ENCODE measurements at places on chromosomes 5 and 9. TPM values are rescaled to one million over a fixed set of nuclear protein-coding genes. Genes with fewer than 3 reads are reported as not detected.

AFAP1L1 gene
- total RNA-seq, result 0.09 TPM

PCDHB7 gene
- not detected for total RNA-seq

SPAG8 gene
- 4.6 TPM for total RNA-seq

DOCK8 gene
- 318 TPM for total RNA-seq

PCDHGB7 gene
- 0.11 TPM for total RNA-seq

- peaks cover 1% of the 10 kb centered on the region for H3K4me1 ChIP-seq
Observed at GRCh38 chr5:172423379-172424110, 30.8 kb downstream of the SH3PXD2B start.

- no peaks in the 10 kb centered on the region for H3K4me1 ChIP-seq
- no peak overlapping the region for H3K4me3 ChIP-seq
- H3K36me3 ChIP-seq, result no peaks in the 10 kb centered on the region
- H3K27me3 ChIP-seq, result no peaks in the 10 kb centered on the region
- no peak for DNase-seq
- no peak overlapping the region for H3K27ac ChIP-seq
Observed at GRCh38 chr9:108434502-108434901, 421.3 kb downstream of the ACTL7B start.

DNA sequence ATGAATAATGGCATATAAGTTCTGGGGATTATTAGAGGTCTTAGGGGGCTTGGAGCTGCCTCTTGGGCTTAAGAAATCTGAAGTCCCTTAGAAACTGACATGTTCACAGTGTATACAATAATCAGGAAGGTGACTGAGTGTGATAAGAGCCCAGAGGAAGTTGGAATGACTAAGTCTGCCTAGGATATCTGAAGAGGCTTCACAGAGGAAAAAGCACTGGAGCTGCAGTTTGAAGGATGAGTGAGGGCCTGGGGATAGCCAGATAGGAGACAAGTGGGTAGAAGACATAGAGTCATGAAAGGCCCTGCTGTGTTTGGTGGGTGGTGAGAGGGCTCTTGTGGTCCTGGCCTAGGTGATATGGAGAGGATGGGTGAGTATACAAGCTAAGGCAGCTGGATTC, 8.8 kb downstream of the NEUROG1 start:
- H3K4me1 ChIP-seq, result no peaks in the 10 kb centered on the region
- no peaks in the 10 kb centered on the region for H3K36me3 ChIP-seq
- no peak overlapping the region for H3K4me3 ChIP-seq
- no peak for DNase-seq
- no peak overlapping the region for H3K27ac ChIP-seq
- H3K27me3 ChIP-seq, result peaks cover 54% of the 10 kb centered on the region

GRCh38 chr5:59798862-59799667, 94.5 kb downstream of the PDE4D start:
- H3K27me3 ChIP-seq, result peaks cover 10% of the 10 kb centered on the region
- H3K36me3 ChIP-seq, result no peaks in the 10 kb centered on the region
- no peak overlapping the region for H3K4me3 ChIP-seq
- no peaks in the 10 kb centered on the region for H3K4me1 ChIP-seq

- no peak overlapping the region for H3K27ac ChIP-seq
- no peaks in the 10 kb centered on the region for H3K27me3 ChIP-seq
- H3K4me3 ChIP-seq, result no peak overlapping the region
- no peak for DNase-seq
- peaks cover 3% of the 10 kb centered on the region for H3K4me1 ChIP-seq
- H3K36me3 ChIP-seq, result no peaks in the 10 kb centered on the region
Observed at GRCh38 chr9:113444736-113445135, 18.8 kb upstream of the RGS3 start.

DNA sequence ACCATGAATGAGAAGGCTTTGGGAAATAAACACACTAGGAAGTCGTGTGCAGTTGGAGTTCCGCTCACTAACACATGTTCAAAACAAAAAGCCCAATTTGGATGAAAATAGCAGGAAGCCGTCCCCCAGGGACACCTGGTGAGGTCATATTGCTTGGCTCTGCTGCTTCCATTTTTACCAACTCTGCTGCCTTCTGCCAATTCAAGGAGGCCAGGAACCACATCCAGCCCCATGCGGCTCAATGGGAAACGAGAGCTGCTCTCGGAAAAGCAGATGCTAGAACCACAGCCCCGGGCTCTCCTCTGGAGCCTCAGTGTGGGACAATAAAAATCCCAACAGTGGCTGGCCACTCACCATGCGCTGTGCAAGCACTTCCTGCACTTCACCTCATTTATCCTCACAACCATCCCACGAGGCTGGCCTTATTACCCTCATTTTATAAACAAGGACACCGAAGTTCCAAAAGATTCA, 13.4 kb downstream of the ADAM19 start:
- H3K27me3 ChIP-seq, result no peaks in the 10 kb centered on the region
- peaks cover 22% of the 10 kb centered on the region for H3K4me1 ChIP-seq
- H3K4me3 ChIP-seq, result no peak overlapping the region
- DNase-seq, result no peak
- no peak overlapping the region for H3K27ac ChIP-seq

GRCh38 chr5:66209350-66209749, 65.2 kb downstream of the SREK1 start:
- H3K4me1 ChIP-seq, result peaks cover 2% of the 10 kb centered on the region
- H3K27ac ChIP-seq, result no peak overlapping the region
- H3K27me3 ChIP-seq, result no peaks in the 10 kb centered on the region
- H3K36me3 ChIP-seq, result no peaks in the 10 kb centered on the region
- no peak overlapping the region for H3K4me3 ChIP-seq
- DNase-seq, result no peak

DNA sequence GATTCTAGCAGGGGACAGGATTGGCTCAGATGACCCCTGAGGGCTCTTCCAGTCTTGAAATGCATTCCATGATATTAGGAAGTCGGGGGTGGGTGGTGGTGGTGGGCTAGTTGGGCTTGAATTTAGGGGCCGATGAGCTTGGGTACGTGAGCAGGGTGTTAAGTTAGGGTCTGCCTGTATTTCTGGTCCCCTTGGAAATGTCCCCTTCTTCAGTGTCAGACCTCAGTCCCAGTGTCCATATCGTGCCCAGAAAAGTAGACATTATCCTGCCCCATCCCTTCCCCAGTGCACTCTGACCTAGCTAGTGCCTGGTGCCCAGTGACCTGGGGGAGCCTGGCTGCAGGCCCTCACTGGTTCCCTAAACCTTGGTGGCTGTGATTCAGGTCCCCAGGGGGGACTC, 2.9 kb upstream of the MYOZ3 start:
- DNase-seq, result no peak
- no peaks in the 10 kb centered on the region for H3K36me3 ChIP-seq
- peaks cover 4% of the 10 kb centered on the region for H3K4me1 ChIP-seq
- no peak overlapping the region for H3K27ac ChIP-seq
- H3K27me3 ChIP-seq, result peaks cover 15% of the 10 kb centered on the region
- no peak overlapping the region for H3K4me3 ChIP-seq

DNA sequence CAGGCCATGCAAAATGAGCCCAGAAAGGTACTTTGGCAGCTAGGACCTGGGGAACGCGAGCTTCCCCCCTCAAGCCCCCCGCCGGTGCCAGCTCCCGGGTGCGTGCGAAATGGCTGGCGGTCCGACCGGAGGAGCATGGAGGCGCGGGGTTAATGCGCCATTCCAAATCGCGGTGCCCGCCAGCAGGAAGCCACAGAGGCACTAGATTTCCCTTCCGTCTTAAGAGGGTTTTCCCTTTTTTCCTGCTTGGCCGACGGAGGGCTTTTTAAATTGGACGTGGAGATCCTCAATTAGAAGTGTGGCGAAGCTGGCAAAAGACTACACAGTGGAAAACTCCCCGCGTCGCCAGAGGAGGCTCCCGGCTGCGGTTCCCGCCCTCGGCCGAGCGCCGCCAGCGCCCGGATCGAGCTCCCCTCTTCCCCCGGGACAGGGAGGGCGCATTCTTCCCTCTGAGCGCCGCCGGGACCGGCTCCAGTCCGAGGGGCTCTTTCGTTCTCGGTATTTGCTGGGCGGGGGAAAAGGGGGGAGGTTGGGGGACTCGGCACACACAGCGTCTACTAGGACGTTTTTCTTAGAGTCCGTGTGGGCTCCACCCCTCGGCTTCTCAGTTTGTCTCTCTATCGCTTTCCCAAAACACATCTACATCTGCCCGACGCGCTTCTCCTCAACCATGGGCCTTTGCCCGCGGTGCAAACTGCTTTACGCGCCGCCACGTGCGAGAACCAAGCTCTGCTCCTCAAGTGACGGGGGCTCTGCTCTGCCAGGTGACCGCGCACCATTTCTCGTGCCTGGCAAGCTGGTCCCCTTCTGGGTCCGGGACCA, 3.0 kb downstream of the GDNF start:
- no peak overlapping the region for H3K27ac ChIP-seq
- H3K36me3 ChIP-seq, result no peaks in the 10 kb centered on the region
- H3K27me3 ChIP-seq, result peaks cover 87% of the 10 kb centered on the region
- H3K4me1 ChIP-seq, result peaks cover 23% of the 10 kb centered on the region

DNA sequence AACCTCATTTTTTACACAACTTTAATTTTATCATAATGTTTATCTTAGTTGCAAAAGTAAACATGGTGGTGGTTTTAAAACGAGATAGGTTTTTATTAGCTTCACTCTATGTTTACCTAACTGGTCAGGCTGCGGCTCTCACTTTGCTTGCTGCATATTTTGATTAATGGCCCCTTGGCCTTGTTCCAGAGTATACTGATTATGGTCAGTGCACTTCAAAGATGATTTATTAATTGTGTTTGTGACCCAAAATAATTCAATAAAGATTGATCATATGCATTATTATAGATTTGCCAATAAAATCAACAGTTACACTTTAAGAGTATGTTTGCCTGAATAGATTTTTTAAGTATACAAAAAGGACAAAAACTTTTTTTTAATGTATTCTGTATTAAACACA, 188.0 kb downstream of the XRCC4 start:
- no peaks in the 10 kb centered on the region for H3K36me3 ChIP-seq
- no peaks in the 10 kb centered on the region for H3K27me3 ChIP-seq
- H3K4me3 ChIP-seq, result no peak overlapping the region
- no peaks in the 10 kb centered on the region for H3K4me1 ChIP-seq

- DNase-seq, result no peak
- H3K4me3 ChIP-seq, result no peak overlapping the region
- no peaks in the 10 kb centered on the region for H3K4me1 ChIP-seq
- no peak overlapping the region for H3K27ac ChIP-seq
- no peaks in the 10 kb centered on the region for H3K27me3 ChIP-seq
Observed at GRCh38 chr5:92941806-92942205, 639.2 kb downstream of the NR2F1-AS1 start.

Measured in activated naive CD8-positive, alpha-beta T cell treated with anti-CD3 and anti-CD28 coated beads, Interleukin-2, amount 10 ng/mL, durations not matched to agents 7 days and 5 days (primary cell).